ENCODE measurements at places on chromosomes 7 and 10. TPM values are rescaled to one million over a fixed set of nuclear protein-coding genes. Genes with fewer than 3 reads are reported as not detected.

The SPDYE9 gene
- not detected for total RNA-seq

DNA sequence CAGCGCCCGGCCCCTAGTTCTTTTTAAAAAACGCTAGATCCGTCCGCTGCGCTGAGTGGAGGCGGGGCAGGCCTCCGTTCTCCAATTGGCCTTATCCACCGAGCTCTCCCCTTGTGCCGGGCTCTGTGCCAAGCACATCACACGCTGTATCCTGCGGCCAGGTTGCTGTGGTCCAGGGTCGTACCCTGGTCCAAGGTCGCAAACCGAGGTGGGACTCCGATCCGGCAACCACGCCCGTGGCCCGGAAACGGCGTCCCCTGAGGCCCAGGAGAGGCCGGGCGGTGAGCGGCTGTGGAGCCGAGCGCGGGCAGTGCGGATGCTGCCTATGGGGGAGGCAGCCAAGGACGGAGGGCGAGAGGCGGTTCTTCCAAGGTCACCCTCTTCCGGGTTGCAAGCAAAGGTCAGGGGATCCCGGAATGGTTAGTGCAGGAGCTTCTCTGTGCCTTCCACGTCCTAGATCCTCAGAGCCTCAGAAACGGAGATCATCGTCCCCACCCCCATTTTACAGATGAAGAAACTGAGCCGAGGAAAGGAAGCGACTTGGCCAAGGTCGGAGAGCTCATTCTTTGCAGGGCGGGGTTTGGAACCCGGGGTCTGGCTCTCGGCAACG is 72.4 kb upstream of the LRRC4 start:
- peak; percentile 77 for DNase-seq

- peak; percentile 90 for DNase-seq
These were observed 7.6 kb downstream of the FAM53B start for GRCh38 chr10:124736491-124737136.

DNA sequence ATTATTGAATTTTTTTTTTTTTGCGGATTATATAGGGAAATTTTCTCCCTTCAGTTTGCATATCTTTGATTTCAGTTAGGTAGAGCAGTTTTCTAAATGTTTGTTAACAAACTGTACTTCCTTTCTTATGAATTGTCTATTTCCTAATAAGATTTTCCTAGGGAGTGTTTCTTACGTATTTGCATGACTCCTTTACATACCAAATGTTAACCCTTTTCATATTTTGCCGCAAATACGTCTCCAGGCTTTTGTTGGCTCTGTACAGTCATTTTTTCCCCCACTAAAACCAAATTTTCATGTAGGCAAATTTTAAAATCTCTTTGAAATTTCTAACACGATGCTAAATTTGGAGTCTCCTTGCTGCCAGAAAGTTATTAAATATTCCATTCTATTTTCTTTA is 1.9 kb upstream of the FRAT2 start:
- no peak for DNase-seq

- no peak for DNase-seq
These were observed 244.2 kb upstream of the IGFBP3 start for GRCh38 chr7:46165276-46165675.

- peak; percentile 80 for DNase-seq
These were observed 34.9 kb upstream of the STEAP1 start for GRCh38 chr7:90119178-90119971.

The OR2A14 gene
- total RNA-seq: not detected
